ENCODE measurements at places on chromosomes 4 and X. TPM values are rescaled to one million over a fixed set of nuclear protein-coding genes. Genes with fewer than 3 reads are reported as not detected.

DNA sequence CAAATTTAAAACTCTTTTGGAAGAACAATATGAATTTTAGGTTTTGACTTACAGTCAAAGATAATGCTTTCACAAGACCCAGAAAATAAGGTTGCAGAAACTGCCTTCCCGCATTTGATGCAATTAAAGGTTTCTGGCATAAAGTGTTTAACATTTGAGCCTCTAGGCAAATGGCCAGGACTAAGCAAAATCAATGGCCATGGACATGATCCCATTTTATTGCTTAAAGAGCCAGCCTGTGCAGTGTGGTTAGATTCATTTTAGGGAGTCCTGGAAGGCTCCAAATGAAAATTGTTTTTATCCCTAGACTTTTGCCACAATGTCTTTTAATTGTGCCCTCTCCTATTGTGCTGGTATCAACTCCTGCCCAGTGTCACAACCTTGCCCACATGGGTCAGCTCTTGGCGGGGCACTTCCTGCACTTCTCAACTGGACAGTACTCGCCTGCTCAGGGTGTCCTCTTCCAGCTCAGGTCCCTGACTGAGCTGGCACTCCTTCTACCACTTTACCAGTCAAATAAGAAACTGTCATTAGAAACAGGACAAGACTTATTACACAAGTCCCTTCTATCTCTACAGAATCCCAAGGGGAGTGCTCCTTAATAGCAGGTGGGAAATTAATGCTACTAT lies 208.4 kb upstream of the NPY2R start:
- DNase-seq, result no peak
- no peaks in the 10 kb centered on the region for H3K36me3 ChIP-seq
- no peak overlapping the region for H3K4me3 ChIP-seq
- H3K27me3 ChIP-seq, result no peaks in the 10 kb centered on the region
- no peaks in the 10 kb centered on the region for H3K4me1 ChIP-seq
- no peak overlapping the region for H3K27ac ChIP-seq

Gene XK
- 2.8 TPM for total RNA-seq

- no peak overlapping the region for H3K27ac ChIP-seq
- no peaks in the 10 kb centered on the region for H3K27me3 ChIP-seq
- H3K4me3 ChIP-seq, result no peak overlapping the region
- no peaks in the 10 kb centered on the region for H3K36me3 ChIP-seq
Observed at GRCh38 chr4:138604556-138604955, 362.4 kb upstream of the SLC7A11 start.

Gene CPZ
- total RNA-seq, result 130 TPM

DNA sequence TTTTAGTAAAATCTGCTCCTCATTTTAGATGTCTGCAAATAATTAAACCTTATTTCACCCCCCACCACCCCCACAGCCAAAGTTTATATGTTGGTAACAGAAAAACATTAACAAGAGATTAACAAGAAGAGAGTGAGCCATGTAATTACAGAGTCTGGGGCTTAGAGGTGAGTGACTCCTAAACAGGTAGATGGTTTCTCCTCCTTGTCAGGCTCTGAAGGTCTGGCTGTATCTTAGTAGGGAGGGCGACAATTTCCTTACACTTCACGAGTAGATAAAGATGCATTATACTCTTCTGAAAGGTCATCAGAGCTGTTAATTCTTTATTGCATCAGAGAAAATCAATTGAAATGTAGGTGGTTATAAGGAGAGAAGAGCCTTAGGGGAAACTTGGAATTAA lies 171.8 kb upstream of the ANKRD50 start:
- no peak overlapping the region for H3K27ac ChIP-seq
- no peaks in the 10 kb centered on the region for H3K4me1 ChIP-seq
- no peak overlapping the region for H3K4me3 ChIP-seq
- no peaks in the 10 kb centered on the region for H3K36me3 ChIP-seq
- DNase-seq, result no peak

DNA sequence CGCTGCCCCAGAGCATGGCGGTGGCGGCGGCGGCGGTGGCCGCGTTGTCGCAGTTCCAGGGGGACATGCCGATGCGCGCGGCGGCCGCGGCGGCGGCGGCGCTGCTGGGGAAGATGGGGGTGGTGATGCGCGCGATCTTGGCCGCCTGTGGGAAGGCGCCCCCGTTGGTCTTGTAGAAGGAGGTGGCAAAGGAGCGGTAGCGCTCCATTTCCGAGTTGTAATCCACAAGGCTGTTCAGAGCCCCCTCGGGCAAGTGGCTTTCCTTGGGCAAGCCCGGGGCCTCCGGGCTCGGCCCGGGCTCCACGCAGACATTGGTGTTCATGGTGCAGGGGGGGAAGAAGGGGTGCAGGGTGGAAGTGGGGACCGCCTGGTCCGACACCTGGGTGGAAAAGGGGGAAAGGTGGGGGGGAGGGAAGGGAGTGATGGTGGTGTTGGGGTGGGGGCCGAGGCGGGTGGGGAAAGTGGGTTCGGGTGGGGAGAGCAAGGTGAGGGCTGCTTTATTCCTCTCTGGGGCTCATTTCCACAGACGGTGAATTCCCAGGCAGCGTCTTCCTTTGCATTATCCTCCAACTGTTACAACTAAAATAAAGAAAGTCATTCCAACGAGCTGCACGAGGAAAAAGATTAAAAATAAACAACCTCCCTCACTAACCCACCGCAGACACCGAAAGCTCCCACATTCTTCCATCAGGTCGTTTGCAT lies 3.1 kb downstream of the CXXC4 start:
- peaks cover 11% of the 10 kb centered on the region for H3K4me1 ChIP-seq
- no peak overlapping the region for H3K27ac ChIP-seq
- peak; percentile 49 for DNase-seq
- H3K4me3 ChIP-seq, result peak overlapping the region; percentile 46
- H3K36me3 ChIP-seq, result no peaks in the 10 kb centered on the region

DNA sequence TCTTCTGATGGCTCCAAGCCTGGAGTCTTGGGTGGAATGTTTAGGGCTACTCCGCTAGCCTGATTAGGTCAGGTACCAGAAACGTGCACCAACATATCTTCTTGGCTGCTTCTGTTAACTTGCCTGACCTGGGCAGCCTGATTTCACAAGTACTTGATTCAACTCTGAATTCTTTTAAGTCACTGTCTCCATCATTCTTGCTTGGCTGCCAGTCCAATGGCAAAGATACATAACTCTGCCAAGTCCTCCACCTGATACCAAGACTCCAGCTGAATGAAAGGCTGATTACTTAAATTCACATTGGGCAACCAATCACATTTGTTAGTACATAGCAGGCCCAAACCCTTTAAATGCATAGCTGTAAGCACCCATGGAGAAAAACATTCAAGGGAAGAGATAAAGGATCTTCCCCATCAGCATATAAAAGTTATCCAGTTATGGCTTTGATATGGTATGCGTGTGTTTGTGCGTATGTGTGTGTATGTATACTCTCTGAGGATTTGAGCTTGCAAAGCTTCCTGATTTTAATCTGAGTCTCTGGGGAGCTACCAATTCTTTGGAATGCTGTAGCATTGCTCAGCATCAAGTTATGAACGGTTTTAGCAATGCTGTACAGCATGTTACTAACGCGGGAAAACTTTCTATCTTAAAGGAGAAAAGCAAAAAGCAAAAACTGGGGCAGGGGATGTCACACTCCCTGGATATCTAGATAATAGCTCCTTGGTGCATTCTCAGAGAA lies 917.2 kb downstream of the DMD start:
- no peak overlapping the region for H3K27ac ChIP-seq
- no peaks in the 10 kb centered on the region for H3K4me1 ChIP-seq
- H3K27me3 ChIP-seq, result no peaks in the 10 kb centered on the region

DNA sequence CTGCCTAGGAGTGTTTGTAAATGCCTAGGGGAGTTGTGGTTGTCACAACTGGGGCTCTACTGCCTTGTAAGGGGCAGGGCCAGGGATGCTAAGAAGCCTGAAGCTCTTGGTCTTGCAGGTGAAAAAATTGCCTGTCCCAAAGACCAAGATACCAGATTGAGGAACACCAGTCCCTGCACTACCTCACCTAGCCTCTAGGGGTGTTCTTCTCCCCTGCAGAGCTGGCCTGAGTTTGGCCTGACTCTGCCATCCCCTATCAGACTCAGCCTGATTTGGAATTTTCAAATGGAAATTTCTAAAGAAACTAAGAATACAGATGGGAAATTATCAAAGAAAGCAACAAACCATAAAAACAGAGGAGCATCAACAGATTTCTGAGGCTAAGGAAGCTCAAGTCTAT lies 90.4 kb downstream of the ZC4H2 start:
- no peaks in the 10 kb centered on the region for H3K4me1 ChIP-seq
- no peak for DNase-seq
- no peaks in the 10 kb centered on the region for H3K27me3 ChIP-seq
- H3K27ac ChIP-seq, result no peak overlapping the region
- H3K36me3 ChIP-seq, result no peaks in the 10 kb centered on the region

DNA sequence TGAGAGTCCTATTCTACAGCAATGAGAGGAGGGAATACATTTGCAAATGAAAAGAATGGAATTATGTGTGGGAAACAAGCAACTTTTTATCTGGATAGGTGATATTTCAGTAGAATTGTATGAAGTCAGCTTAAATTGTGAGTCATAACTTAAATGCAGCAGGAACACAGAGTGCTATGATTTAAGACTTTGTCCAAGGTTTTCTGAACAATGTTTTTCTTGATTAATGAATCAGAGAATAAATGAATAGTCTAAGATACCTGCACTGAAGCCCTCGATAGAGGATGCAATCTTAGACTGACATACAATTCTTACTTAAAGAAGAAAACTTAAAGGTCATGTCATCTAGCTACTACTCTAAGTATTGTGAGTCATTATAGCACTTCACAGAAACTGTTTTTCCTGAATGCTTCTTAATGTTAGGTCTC lies 8.0 kb downstream of the ARHGEF38 start:
- H3K4me1 ChIP-seq, result no peaks in the 10 kb centered on the region
- no peak overlapping the region for H3K4me3 ChIP-seq
- no peak for DNase-seq
- H3K36me3 ChIP-seq, result no peaks in the 10 kb centered on the region
- H3K27ac ChIP-seq, result no peak overlapping the region

GRCh38 chr4:142840516-142841123 lies 5.5 kb downstream of the INPP4B start:
- H3K4me3 ChIP-seq, result no peak overlapping the region
- H3K27ac ChIP-seq, result no peak overlapping the region
- no peaks in the 10 kb centered on the region for H3K36me3 ChIP-seq

DNA sequence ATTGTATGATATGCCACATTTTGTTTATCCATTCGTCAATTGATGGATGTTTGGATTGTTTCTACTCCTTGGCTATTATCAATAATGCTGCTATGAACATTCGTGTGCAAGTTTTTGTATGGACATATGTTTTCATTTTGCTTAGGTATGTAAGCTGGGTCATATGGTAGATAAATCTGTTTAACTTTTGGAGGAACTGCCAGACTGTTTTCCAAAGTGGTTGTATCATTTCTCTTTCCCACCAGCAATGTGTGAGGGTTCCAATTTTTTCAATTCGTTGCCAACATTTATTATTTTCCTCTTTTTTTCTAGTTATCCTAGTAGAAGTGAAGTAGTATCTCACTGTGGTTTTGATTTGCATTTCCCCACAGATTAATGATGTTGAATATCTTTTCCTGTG lies 71.8 kb downstream of the DIAPH2 start:
- no peak overlapping the region for H3K4me3 ChIP-seq
- H3K36me3 ChIP-seq, result no peaks in the 10 kb centered on the region
- no peaks in the 10 kb centered on the region for H3K27me3 ChIP-seq
- H3K27ac ChIP-seq, result no peak overlapping the region
- H3K4me1 ChIP-seq, result no peaks in the 10 kb centered on the region

GRCh38 chr4:118814891-118815290 lies 21.0 kb downstream of the SEC24D start:
- H3K36me3 ChIP-seq, result peaks cover 92% of the 10 kb centered on the region
- no peaks in the 10 kb centered on the region for H3K27me3 ChIP-seq

GRCh38 chr4:34182306-34182705 lies 2062.0 kb downstream of the ARAP2 start:
- no peak overlapping the region for H3K27ac ChIP-seq
- no peak overlapping the region for H3K4me3 ChIP-seq
- no peak for DNase-seq
- no peaks in the 10 kb centered on the region for H3K4me1 ChIP-seq
- H3K27me3 ChIP-seq, result no peaks in the 10 kb centered on the region
- H3K36me3 ChIP-seq, result no peaks in the 10 kb centered on the region

- no peaks in the 10 kb centered on the region for H3K27me3 ChIP-seq
- no peak overlapping the region for H3K27ac ChIP-seq
- no peaks in the 10 kb centered on the region for H3K4me1 ChIP-seq
- no peak for DNase-seq
- no peak overlapping the region for H3K4me3 ChIP-seq
Observed at GRCh38 chrX:132940727-132941327, 17.6 kb downstream of the HS6ST2 start.

Gene PFKFB1
- not detected for total RNA-seq

- DNase-seq, result no peak
- H3K27me3 ChIP-seq, result no peaks in the 10 kb centered on the region
- H3K4me3 ChIP-seq, result no peak overlapping the region
- H3K4me1 ChIP-seq, result no peaks in the 10 kb centered on the region
- no peaks in the 10 kb centered on the region for H3K36me3 ChIP-seq
Observed at GRCh38 chrX:71515038-71515396, 17.9 kb upstream of the OGT start.

GRCh38 chrX:44675362-44676024 lies 132.8 kb upstream of the FUNDC1 start:
- no peaks in the 10 kb centered on the region for H3K36me3 ChIP-seq
- no peak overlapping the region for H3K4me3 ChIP-seq
- H3K27ac ChIP-seq, result no peak overlapping the region

Gene CFP
- 0.66 TPM for total RNA-seq

Gene XG
- total RNA-seq, result not detected

Gene GPRASP2
- total RNA-seq, result 13.8 TPM

Gene ZNF157
- not detected for total RNA-seq

Gene SYTL5
- total RNA-seq, result 0.22 TPM

Measured in SJSA1 (cell line).